Temporal lobe (tissue), 4 donors: ENCODE measurements at places on chromosomes 2 and 18. TPM values are rescaled to one million over a fixed set of nuclear protein-coding genes. Genes with fewer than 3 reads are reported as not detected.

Gene ADD2
- total RNA-seq, result 385 TPM

Gene CNRIP1
- 67.4 TPM for total RNA-seq

Gene CTNNA2
- 122 TPM for total RNA-seq

Gene MC2R
- not detected for total RNA-seq
